Thoracic aorta (tissue), 2 donors: ENCODE measurements at places on chromosomes 6 and 20.
A peak's percentile ranks its signal among the peaks of the same experiment; 100 is the strongest.

DNA sequence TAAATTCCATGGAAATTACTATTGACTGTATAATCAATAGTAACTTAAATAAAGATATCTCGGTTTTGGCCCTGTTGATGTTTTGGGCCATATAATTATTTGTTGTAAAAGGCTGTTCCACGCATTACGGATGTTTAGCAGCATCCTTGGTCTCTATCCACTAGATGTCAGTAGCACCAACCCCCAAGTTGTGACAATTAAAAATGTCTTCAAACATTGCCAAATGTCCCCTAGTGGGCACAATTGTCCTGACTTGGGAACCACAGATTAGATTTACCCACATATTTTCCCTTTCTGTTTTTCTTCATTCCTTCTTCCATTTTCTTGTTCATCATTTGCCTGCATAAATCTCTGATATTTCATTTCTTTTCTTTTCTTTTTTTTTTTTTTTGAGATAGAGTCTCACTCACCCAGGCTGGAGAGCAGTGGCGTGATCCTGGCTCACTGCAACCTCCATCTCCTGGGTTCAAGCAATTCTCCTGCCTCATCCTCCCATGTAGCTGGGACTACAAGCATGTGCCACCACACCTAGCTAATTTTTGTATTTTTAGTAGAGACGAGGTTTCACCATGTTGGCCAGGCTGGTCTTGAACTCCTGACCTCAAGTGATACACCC lies 13.6 kb upstream of the WFDC8 start:
- DNase-seq, result no peak

GRCh38 chr6:33546766-33547165 lies 33.3 kb downstream of the BAK1 start:
- no peak for DNase-seq

DNA sequence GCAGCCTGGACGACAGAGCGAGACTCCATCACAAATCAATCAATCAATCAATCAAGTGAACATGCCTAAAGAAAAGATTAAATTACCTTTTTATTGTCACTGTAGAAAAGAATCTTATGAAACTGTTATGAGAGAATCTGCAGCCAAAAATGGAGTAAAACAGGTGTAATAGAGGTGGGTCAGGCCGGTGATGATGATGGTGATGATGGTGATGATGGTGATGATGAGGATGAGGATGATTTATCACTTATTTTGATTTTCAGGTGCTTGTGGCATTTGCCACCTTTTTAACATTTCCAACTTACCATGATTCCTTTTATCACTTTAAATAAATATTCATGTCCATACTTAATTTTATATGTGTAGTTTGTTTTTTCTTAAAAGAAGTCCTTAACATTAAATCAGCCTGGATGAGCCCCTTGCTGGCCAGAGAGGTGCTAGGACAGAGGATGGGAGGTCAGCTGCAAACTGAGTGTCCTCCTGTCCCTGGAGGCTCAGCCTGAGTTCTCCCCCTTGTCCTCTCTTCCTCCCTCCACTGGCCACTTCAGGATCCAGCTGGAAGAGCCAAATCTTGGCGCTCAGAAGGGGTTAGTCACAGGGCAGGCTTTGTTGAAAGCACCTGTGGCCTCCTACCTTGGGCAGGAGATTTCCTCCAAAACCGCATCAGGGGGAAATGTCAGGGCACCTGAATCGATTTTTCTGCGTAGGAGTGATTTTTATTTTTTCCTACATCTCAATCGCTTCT lies 32.6 kb downstream of the SLC2A10 start:
- DNase-seq, result no peak

DNA sequence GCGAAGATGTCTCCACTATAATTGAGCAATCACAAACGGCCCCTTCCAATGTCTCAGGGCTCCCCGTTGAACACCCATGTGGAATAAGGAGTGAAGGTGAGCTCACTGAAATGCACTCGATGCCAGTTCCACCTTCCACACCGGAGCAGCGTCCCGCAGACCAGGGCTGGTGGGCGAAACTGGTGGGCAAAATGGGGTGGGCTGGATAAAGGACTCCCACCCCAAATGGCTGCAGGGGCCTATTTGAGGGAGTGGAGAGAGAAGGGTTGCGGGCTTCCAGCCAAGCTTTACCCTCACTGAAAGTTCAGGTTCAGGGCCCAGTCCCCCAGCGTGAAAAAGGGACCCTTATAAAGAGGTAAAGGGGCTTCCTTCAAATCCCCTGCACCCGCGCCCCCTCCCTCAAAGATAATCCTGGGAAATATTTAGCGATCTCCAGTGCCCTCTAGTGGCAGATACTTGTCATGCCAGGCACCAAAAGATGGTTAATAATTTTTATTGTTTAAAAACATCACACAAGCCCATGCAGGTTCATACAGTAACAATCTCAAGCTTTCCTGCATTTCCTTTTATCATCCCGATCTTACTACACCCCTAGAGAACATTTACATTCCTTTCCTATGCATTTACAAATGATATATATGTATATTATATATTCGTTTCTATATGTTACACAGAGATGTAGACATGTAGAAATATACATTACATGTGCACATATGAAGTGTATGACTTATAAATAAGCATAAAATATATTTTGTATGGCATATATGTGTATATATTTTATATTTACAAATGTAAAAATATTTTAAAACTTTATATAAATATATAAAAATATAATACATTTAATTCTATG lies 58.2 kb upstream of the NKX2-2 start:
- no peak for DNase-seq

- DNase-seq, result no peak
Measured at GRCh38 chr6:122286512-122286911, 112.9 kb upstream of the HSF2 start.

DNA sequence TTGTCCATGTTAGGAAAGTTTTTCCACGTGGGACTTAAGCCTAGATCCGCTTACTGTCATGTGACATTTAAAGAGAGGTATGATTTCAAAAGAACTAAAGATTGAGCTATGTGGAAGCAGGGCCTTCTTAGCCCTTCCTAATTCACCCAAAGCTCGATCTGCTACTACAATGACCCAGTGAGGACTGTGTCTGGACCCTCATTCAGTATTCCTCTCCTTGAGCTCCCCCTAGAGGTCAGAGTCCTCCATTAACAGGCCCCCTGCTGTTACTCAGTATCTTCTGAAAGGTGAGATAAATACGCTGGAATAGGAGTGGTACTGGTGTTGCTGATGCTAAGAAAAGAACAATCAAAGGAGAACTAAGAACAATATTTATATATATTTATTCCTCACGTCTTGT lies 414.0 kb downstream of the GJA1 start:
- peak; percentile 4 for DNase-seq

- no peak for DNase-seq
Measured at GRCh38 chr6:31730631-31731086, 1.6 kb upstream of the DDAH2 start.

DNA sequence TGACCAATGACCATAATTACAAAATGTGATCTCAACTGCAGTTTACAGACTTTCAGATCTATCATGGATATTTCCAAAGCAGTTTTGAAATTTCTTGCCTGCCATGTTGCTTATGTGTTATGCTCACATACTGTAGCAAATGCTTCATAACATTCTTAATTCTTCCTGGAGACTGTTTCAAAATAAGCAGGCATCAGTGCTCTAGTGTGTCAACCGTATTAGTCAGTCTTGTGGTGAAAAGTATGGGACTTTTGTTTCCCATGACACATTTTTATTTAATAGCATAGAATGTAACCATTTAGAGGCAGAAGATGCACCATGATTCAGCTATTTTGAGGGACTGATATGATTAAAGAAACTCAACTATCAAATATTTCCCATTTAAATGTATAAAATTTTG lies 1.7 kb downstream of the POPDC3 start:
- DNase-seq, result no peak

DNA sequence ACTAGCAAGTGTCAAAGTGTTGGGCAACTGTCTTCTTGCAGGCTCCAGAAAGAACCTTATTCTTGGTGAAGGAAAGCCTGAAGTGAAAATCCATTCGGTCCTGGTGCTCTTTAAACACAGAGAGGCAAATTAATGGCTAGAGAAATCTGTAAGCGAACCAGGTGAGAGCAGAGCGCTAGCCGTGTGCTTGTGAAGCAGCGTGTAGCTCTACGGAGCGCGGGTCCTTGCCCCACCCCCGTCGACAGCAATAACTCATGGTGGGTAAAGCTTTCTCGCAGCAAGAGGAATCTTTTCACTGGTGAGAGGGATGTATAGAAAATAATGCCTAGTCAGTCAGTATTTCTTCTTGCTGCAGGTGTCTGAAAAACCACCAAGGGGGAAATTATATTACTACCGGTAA lies 37.0 kb upstream of the EMILIN3 start:
- DNase-seq, result no peak

DNA sequence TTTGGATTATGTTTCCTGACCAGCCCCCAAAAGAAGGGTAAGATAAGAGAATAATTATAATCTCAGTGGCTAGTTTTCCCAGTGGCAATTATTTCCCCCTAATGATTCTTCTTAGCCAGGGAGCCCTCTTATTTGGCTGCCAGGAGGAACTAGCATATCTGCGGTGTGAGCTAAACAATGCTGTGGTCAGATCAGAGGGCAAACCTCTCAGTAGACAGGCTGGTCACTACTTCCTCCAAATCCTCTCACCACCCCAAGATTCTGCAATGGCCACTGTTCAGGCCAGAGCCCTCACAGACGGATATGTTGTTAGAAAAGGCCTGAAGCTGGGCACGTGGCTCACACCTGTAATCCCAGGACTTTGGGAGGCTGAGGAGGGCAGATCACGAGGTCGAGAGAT lies 273.4 kb upstream of the SASH1 start:
- DNase-seq, result no peak

GRCh38 chr6:154773610-154774089 lies 40.4 kb downstream of the SCAF8 start:
- DNase-seq, result no peak

- DNase-seq, result no peak
Measured at GRCh38 chr20:34974246-34974645, 18.6 kb downstream of the MYH7B start.

DNA sequence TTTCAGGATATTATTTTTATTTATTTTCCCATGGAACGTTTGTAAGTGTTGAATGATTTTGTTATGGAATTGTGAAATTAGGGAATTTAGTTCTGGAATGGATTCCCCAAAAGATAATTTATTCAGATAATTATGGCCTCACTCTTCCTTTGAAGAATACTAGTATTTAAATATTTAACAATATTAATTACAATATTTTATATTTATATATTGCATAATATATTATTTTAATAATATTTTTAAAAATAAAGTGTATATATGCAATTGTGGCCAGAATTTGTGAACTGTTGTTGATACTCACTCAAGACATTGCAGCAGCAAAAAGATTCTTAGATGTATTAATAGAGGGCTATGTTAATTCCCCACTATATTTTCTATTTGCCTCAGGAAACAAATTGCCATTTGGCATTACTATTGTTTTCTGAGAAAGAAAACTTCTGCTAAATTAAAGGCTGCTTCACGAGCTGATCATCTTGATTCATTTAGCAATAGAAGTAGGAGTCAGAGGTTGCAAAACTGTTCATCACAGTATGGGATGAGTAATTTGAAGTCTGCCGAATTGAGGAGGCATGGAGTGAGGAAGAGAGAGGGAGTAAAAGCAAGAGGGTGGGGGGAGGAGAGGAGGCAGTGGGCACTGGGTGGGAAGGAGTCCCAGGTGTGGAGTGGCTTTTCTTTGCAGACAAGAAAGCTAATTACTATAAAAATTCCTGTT lies 729.2 kb downstream of the DHX35 start:
- DNase-seq, result no peak

- no peak for DNase-seq
Measured at GRCh38 chr20:25038591-25039015, 19.3 kb downstream of the ACSS1 start.

DNA sequence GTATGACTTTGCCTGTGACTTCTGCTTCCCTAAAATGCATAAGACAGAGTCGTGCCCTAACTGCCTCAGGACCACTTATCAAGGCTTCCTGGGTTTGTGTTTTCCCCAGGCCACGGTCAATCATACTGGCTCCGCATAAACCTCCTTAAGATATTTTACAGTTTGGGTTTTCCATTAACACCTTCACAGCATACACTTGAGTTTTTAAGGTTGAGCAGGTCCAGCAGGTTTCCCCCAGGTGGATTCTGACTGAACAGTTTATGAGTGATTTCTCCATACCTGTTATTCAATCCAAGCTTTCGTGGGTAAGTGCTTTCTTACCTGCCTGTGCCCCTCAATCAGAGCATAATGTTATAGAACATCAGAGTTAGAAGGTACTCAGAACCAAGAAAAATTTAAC lies 39.3 kb downstream of the NINL start:
- no peak for DNase-seq

DNA sequence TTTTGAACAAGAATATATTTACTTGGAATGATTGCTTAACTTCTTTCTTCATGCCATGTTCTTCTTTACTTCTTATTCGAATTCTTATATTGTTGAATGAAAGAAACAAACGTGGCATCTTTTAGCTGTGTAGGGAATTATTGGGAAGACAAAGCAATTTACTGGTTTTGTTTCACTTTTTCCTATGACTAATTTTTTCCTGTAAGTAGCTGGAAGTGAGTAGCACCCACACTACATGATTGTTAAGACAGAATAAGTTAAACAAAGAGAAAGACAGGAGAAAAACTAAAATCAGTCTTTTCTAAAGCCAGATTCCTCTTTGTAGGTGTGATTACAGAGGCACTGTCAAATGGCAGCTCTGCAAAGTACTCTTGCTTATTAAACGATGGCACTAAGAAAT lies 593.4 kb downstream of the EYS start:
- DNase-seq, result no peak

GRCh38 chr6:123821112-123821511 lies 17.4 kb downstream of the NKAIN2 start:
- no peak for DNase-seq

- no peak for DNase-seq
Measured at GRCh38 chr6:106411643-106412200, 51.2 kb downstream of the CRYBG1 start.

- DNase-seq, result no peak
Measured at GRCh38 chr20:62952968-62953838, 694 bp downstream of the SLC17A9 start.

DNA sequence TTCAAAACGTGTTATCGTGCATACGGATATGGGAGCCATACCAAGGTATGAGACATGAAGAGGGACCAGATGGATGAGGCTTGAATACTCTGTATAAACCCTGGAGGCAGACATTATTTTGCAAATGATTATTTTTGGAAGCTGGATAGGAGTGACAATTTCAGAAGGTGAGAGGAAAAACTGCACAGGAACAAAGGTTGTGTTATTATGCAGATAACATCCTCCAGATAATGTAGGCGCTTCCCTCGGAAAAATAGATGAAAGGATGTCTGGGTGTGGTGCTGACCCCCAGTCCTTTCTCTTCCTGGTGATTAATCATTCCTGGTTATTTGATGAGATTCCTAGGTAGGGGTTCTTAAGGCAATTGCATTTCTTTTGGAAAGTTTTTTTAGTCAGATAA lies 36.4 kb upstream of the CD83 start:
- no peak for DNase-seq

GRCh38 chr20:24364482-24364881 lies 104.9 kb upstream of the SYNDIG1 start:
- no peak for DNase-seq

- DNase-seq, result no peak
Measured at GRCh38 chr6:15280028-15280427, 34.2 kb downstream of the JARID2 start.

GRCh38 chr6:299104-299980 lies 7.1 kb downstream of the DUSP22 start:
- DNase-seq, result no peak
